ENCODE measurements at places on chromosomes 7 and 10. TPM values are rescaled to one million over a fixed set of nuclear protein-coding genes. Genes with fewer than 3 reads are reported as not detected.

C7orf57 gene
- total RNA-seq: 0.24 TPM

CUZD1 gene
- total RNA-seq: 1.8 TPM

OR9A2 gene
- total RNA-seq: not detected

OR2A7 gene
- not detected for total RNA-seq

GPAM gene
- total RNA-seq: 6.9 TPM

GFRA1 gene
- total RNA-seq: 9.3 TPM

LRIT1 gene
- total RNA-seq: not detected

PSMC2 gene
- 148 TPM for total RNA-seq

MEPCE gene
- total RNA-seq: 42.2 TPM

ENKUR gene
- total RNA-seq: not detected

HOXA13 gene
- total RNA-seq: 2.2 TPM

MEOX2 gene
- total RNA-seq: not detected

C7orf33 gene
- not detected for total RNA-seq

HECW1 gene
- total RNA-seq: 10.9 TPM

SLC35G1 gene
- 6.1 TPM for total RNA-seq

PNLIPRP1 gene
- total RNA-seq: not detected

LIPN gene
- not detected for total RNA-seq

ITGA8 gene
- not detected for total RNA-seq

UPF2 gene
- total RNA-seq: 16.2 TPM

EN2 gene
- 1.0 TPM for total RNA-seq

SAMD9 gene
- 7.1 TPM for total RNA-seq

CAPZA2 gene
- total RNA-seq: 126 TPM

BMPER gene
- 6.3 TPM for total RNA-seq

ANKMY2 gene
- 13.9 TPM for total RNA-seq

HSPA12A gene
- total RNA-seq: 12.5 TPM

LRGUK gene
- 0.35 TPM for total RNA-seq

SFRP5 gene
- 1.9 TPM for total RNA-seq

SEMA3C gene
- total RNA-seq: 58.4 TPM

All from A549 treated with RU486 at 1 μM for 4 hours (cell line).